ENCODE measurements at places on chromosomes 2 and 18.

- DNase-seq, result no peak
These were observed at the start of gene STEAP3 for GRCh38 chr2:119223521-119224390. Gene STEAP3 (plus strand): TSS chr2:119223834. CDS start chr2:119231013, 7,179 bp downstream.

DNA sequence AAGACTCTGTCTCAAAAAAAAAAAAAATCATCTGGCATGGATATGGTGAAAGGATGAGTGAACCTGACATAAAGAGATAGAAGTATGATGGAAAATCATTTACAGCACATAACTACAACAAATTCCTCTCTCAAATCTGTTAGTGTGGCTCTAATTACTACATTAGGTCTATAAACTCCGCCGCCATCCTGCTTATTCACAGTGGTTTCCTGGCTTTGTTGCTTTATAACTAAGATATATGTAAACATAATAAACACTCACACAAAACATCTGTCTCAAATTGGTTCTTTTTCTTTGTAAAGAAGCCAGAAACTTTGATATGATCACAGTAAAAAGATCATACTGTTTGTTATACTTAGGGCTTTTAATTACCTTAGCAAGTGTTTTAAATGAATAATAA, 412.6 kb upstream of the FAM98A start:
- DNase-seq, result no peak

DNA sequence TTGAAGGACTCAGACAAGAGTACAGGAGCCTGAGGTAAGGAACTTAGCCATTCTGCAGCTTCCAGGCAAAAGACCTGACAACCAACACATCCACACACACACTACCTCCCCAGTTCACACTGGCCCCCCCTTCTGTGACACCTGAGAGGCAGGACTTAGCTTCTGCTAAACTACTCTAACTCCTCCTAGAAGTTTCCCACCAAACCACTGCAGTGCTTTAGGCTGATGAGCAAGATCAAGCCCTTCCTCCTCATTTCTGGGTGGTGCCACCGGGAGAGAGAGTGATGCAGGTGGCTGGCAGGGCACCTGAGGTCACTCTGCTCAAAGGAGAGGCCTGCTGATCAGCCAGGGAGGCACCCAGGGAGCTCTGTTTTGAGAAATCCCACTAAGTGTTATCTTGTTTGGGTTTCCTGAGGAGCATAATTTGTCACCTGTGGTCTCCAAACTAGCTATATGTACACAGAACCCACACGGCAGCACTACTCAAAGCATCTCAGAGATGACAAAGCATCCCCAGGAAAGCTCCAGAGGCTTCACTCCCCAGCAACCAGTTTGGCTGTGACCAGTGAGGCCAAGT, 188.4 kb downstream of the MYO5B start:
- DNase-seq, result no peak

GRCh38 chr2:67516899-67517530, 119.9 kb downstream of the ETAA1 start:
- DNase-seq, result no peak

- DNase-seq, result no peak
These were observed 6.0 kb downstream of the TTC31 start for GRCh38 chr2:74488643-74489481.

GRCh38 chr2:66555501-66556324, 120.8 kb downstream of the MEIS1 start:
- no peak for DNase-seq

DNA sequence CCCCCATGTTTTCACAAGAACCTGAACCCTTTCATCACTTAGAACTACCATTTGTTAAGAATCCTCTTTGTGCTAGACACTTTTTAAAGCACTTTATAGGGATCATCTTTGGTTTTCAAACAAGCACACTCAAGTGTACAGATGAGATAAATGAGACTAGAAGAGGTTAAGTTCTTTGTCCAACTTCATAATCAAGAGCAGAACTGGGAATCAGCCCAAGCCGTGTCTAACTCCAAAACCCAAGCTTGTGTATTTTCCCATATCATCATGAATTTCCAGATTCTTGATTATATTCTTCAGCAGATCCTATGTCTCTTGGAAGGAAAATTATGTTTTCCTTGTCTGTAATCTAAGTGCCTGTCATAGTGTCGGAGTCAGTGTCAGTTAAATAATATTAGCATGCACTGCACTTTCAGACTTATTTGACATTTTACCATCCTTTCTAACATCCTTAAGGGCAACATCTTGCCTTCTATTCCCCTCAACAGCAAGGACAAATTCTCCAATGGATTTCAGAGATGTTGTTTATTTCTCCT, 123.0 kb upstream of the SETBP1 start:
- DNase-seq, result no peak

DNA sequence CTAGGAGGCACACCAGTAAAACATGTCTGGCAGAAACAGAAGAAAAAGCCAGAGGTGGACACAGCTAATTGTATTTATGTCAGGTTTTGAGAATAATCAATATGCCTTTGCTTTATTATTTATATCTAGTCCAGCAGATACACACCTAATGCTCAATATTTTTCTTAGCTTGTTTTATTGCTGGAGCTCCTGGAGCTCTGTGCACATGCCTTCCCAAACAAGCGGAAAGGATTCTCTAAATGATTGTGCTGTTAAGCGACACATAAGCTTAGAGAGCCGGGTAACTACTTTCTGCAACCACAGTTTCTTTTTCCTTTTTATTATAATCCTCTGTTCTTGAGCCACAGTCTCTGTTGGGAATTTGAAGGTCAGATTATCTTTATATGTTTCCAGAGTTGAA, 177.3 kb upstream of the ST6GAL2 start:
- no peak for DNase-seq

DNA sequence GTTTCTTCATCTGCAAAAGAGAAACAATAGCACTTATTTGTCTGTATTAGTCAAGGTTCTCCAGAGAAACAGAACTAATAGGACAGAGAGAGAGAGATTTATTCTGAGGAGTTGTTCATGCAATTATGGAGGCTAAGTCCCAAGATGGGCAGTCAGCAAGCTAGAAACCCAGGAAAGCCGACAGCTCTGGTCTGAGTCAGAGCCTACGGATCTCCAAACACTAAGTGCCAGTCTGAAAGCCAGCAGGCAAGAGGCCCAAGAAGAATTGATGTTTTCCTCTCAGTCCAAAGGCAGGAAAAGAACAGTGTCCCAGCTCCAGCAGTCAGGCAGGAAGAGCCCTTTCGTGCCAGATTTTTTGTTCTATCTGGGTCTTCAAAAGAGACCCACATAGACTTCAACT, 36.5 kb upstream of the SLC66A3 start:
- DNase-seq, result no peak

GRCh38 chr2:117058366-117058765, 756.1 kb upstream of the DDX18 start:
- DNase-seq, result no peak

DNA sequence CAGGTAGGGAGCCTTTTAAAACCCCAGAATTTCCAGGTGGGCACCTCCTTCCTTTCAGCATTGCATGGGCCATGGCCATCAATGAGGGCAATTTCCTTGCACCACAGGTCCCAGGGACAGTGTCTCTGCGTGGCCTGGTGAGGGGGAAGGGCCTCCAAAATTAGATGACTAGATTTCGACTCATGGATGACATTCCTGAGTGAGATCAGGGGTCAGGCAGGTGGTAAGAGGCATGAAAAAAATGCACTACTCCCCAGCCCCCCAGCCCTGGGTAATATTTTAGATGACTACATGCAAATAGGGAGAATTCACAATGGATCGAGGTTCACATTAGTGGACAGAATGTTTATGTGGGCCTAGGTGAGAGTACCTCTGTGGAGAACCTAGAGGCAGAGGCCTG, 19.0 kb upstream of the IGFBP5 start:
- DNase-seq, result no peak

GRCh38 chr18:55275039-55275901, 312.7 kb downstream of the TCF4 start:
- DNase-seq, result no peak

GRCh38 chr2:183232161-183232865, 108.1 kb downstream of the NUP35 start:
- no peak for DNase-seq

DNA sequence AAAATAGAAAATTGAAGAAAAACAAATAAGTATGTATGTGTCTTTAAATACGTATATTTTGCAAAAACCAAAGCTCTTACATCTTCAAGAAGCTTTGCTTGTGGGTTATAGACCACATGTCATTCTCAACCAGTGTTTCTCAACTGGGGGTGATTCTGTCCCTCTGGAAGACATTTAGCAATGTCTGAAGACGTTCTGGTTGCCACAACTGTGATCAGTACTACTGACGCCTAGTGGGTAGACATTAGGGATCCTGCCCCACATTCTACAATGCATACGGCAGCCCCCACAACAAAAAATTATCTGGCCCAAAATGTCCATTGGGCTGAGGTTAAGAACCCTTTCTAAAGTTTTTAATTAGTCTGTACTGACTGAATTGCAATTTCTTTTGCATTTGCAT, 48.4 kb downstream of the UNC50 start:
- peak; percentile 52 for DNase-seq

DNA sequence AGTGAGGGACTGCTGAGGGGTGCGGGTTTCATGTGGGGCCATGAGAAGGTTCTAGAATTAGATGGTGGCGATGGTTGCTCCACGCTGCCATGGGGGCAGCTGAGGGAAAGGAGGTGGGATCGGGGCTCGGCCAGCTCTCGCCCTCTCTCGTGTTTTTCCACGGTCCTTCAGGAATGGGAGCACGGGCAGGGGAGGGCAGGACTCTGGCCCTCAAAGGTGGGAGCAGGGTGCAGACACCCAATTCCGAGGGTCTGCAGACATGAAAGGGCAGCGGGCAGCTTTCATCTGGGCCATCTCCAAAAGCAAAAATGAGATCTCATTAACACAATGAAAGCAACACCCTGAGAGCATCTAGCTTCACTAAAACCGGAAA, 53.4 kb upstream of the SALL3 start:
- DNase-seq, result no peak
